ENCODE measurements at places on chromosomes 13 and 19. TPM values are rescaled to one million over a fixed set of nuclear protein-coding genes. Genes with fewer than 3 reads are reported as not detected.
A peak's percentile ranks its signal among the peaks of the same experiment; 100 is the strongest.

SIGLEC8 gene
- total RNA-seq: not detected

PLK5 gene
- 0.17 TPM for total RNA-seq

C1QTNF9 gene
- total RNA-seq: 2.3 TPM

IGLON5 gene
- total RNA-seq: not detected

SHANK1 gene
- 0.28 TPM for total RNA-seq

DNA sequence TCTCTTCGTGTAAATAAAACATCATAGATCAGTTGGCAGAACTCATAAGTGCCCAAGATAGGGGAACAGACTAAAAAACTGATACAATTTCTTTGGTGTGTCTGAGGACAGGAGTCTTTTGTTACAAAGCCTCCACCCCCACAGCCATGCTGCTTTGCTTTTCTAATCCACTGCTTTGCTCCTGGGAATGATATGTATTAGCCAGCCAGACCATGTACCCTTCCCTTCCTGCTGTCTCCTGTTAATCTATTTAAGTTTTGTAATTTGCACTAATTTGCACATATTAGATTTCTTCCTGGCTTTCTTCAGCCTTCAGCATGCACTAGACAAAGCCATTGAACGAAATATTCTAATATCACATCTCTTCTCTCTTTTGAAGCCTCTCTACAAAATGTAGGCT, 130.5 kb downstream of the MAB21L1 start:
- H3K4me3 ChIP-seq: no peak overlapping the region
- H3K36me3 ChIP-seq: no peaks in the 10 kb centered on the region
- no peak for DNase-seq
- H3K27ac ChIP-seq: no peak overlapping the region
- peaks cover 11% of the 10 kb centered on the region for H3K4me1 ChIP-seq
- H3K27me3 ChIP-seq: no peaks in the 10 kb centered on the region

DNA sequence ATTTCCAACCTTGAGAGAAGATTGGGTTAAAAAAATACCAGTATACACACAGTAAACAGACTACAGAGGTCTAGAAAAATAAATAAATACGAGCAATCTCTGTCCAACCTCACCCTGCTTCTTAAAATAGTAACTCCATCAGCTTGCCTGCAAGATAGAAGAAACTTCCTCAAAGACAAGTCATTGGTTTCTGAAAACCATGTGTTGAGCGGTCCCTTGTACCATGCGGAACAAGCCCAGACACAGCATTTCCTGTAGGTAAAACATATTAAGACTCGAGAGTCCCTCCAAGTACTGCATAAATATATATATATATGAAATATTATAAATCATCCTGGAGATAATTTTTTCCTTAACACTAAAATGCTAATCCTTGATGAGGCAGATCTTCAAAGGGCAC, 157.4 kb downstream of the MZT1 start:
- no peak overlapping the region for H3K27ac ChIP-seq
- no peak for DNase-seq
- H3K4me3 ChIP-seq: no peak overlapping the region
- H3K36me3 ChIP-seq: no peaks in the 10 kb centered on the region
- no peaks in the 10 kb centered on the region for H3K27me3 ChIP-seq

DNA sequence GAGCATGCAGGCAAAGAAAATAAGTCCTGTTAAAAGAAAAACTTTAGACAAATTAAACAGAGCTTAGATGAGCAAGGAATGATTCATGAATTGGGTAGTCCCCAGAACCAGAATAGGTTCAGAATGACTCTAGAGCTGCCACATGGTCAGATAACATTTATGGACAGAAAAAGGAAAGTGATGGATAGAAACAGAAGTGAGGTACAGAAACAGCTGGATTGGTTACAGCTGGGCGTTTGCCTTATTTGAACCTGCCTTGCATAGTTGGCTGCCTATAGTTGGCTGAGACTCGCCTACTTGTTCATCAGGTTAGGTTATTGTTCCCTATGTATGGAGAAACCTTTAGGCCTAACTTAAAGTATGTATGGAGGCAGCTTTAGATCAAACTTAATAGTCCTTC, 35.4 kb downstream of the WDFY2 start:
- no peak for DNase-seq
- H3K4me1 ChIP-seq: peaks cover 13% of the 10 kb centered on the region
- H3K27me3 ChIP-seq: no peaks in the 10 kb centered on the region
- no peaks in the 10 kb centered on the region for H3K36me3 ChIP-seq
- H3K4me3 ChIP-seq: no peak overlapping the region

GRCh38 chr13:79531542-79532254, 50.7 kb downstream of the NDFIP2 start:
- H3K27ac ChIP-seq: no peak overlapping the region
- no peaks in the 10 kb centered on the region for H3K4me1 ChIP-seq
- H3K36me3 ChIP-seq: no peaks in the 10 kb centered on the region
- no peaks in the 10 kb centered on the region for H3K27me3 ChIP-seq
- no peak overlapping the region for H3K4me3 ChIP-seq

- H3K27ac ChIP-seq: no peak overlapping the region
- no peak overlapping the region for H3K4me3 ChIP-seq
- DNase-seq: no peak
- H3K27me3 ChIP-seq: no peaks in the 10 kb centered on the region
Measured at GRCh38 chr13:114310956-114311355, 3.3 kb upstream of the CHAMP1 start.

DNA sequence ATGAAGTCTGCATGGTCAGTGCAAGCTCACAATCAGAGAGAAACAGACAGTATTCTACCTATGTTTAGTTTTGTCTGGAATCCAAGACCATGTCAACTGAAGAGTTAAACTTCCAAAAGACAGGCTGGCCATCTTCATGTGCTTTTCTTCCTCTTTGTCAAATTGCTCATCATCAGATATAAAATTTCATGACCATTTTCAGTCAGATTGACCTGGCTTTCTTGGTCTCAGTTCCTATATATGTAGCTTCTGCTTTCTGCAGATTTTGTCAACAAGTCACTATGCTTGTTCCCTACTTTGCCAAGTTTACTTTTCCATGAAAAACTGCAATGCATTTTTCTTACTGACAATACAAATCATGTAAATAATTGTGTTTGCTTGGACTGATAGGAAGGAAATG, 13.9 kb downstream of the SLC46A3 start:
- H3K27ac ChIP-seq: no peak overlapping the region
- peaks cover 5% of the 10 kb centered on the region for H3K36me3 ChIP-seq
- no peaks in the 10 kb centered on the region for H3K4me1 ChIP-seq

DNA sequence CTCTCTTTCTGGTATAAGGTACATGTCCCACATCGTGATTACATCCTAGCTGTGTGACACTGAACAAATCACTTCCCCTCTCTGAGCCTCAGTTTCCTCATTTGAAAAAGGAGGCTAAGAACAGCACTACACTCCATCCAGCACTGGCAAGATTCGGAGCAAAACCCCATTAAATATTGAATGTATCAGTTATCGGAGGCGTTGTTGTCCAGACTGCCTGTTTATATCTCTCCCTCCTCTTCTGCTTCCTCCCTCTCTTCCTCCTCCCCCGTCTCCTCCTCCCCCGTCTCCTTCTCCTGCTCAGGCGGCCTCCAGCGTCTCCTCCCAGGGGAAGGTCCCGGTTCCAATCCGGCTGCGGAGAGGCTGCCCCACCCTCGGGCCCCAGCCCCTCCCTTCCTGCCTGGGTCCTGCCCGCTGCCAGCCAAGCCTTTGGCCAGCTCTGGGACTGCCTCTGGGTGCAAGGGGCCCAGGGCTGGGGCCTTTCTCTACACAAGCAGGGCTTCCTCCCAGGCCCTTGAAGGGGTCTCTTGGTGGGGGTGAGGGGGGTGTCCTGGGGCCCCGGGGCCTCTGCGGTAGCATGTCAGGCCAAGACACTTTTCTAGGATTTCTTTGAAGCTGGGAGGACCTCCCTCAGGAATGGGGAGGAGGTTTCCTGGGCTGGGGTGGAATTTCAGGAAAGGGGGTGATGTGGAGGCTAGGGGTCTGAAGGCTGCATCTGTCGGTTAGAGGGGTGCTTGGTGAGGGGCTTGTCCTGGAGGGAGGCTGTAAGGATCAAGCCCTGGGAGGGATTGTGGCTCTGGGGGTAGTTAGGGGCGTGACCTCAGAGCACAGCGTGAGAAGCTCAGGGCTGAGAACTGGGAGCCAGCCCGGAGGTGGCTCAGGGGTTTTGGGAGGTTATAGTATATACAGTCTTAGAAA, 1.9 kb downstream of the RRAS start:
- peak overlapping the region; percentile 99 for H3K27ac ChIP-seq
- peak overlapping the region; percentile 18 for H3K4me3 ChIP-seq
- peak; percentile 92 for DNase-seq
- H3K27me3 ChIP-seq: no peaks in the 10 kb centered on the region

GRCh38 chr13:41596190-41596589, 138.8 kb downstream of the RGCC start:
- H3K36me3 ChIP-seq: no peaks in the 10 kb centered on the region
- H3K27ac ChIP-seq: no peak overlapping the region
- H3K27me3 ChIP-seq: no peaks in the 10 kb centered on the region
- H3K4me1 ChIP-seq: peaks cover 14% of the 10 kb centered on the region

GRCh38 chr19:542173-542866, 1.5 kb upstream of the GZMM start:
- no peak overlapping the region for H3K4me3 ChIP-seq
- no peaks in the 10 kb centered on the region for H3K4me1 ChIP-seq
- H3K27ac ChIP-seq: no peak overlapping the region
- H3K36me3 ChIP-seq: no peaks in the 10 kb centered on the region
- no peak for DNase-seq
- H3K27me3 ChIP-seq: no peaks in the 10 kb centered on the region

- H3K27me3 ChIP-seq: no peaks in the 10 kb centered on the region
- no peak overlapping the region for H3K4me3 ChIP-seq
- no peaks in the 10 kb centered on the region for H3K4me1 ChIP-seq
- DNase-seq: no peak
Measured at GRCh38 chr13:109200556-109200955, 571.1 kb downstream of the MYO16 start.

- H3K4me1 ChIP-seq: no peaks in the 10 kb centered on the region
- no peak overlapping the region for H3K27ac ChIP-seq
- no peaks in the 10 kb centered on the region for H3K27me3 ChIP-seq
- DNase-seq: no peak
Measured at GRCh38 chr19:11749751-11750150, 11.0 kb upstream of the ZNF823 start.

- H3K27ac ChIP-seq: no peak overlapping the region
- H3K4me1 ChIP-seq: no peaks in the 10 kb centered on the region
- H3K27me3 ChIP-seq: no peaks in the 10 kb centered on the region
- no peaks in the 10 kb centered on the region for H3K36me3 ChIP-seq
Measured at GRCh38 chr19:7857727-7858108, 16.5 kb downstream of the PRR36 start.

GRCh38 chr19:55258476-55258827, 365 bp downstream of the PPP6R1 start:
- H3K27me3 ChIP-seq: no peaks in the 10 kb centered on the region
- DNase-seq: no peak
- peak overlapping the region; percentile 92 for H3K4me3 ChIP-seq
- H3K4me1 ChIP-seq: peaks cover 4% of the 10 kb centered on the region
- no peaks in the 10 kb centered on the region for H3K36me3 ChIP-seq
- peak overlapping the region; percentile 96 for H3K27ac ChIP-seq

DNA sequence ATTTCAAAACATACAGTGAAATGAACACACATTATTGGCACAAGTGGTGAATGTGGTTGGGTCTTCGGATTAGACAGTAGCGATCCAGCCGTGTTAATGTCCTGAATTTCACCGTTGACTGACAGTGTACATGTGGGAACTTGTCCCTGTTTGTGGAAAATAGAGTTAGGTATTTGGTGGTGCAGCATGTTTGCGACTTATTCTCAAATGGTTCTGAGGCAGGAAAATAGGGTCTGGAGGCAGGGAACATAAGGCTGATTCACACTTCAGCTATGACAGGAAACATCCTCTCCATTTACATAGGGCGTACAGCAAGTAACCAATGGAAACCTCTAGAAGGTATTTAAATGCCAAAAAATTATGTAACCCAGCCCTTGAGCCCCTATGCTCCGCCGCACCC, 4.2 kb downstream of the LGALS7B start:
- no peak overlapping the region for H3K27ac ChIP-seq
- no peaks in the 10 kb centered on the region for H3K4me1 ChIP-seq
- no peaks in the 10 kb centered on the region for H3K36me3 ChIP-seq
- no peak for DNase-seq

GRCh38 chr19:45403781-45404556, 900 bp downstream of the PPP1R13L start:
- H3K27me3 ChIP-seq: no peaks in the 10 kb centered on the region
- peaks cover 3% of the 10 kb centered on the region for H3K36me3 ChIP-seq
- H3K4me1 ChIP-seq: peaks cover 24% of the 10 kb centered on the region
- H3K27ac ChIP-seq: peak overlapping the region; percentile 97

- peak; percentile 94 for DNase-seq
- no peaks in the 10 kb centered on the region for H3K36me3 ChIP-seq
- H3K4me3 ChIP-seq: peak within 1 kb of the TSS; percentile 68
- H3K27ac ChIP-seq: peak within 1 kb of the TSS; percentile 78
Measured at GRCh38 chr19:12052497-12053169, at the start of gene ZNF878. Gene ZNF878, minus strand, starts transcription at chr19:12052961. Its CDS starts 160 bp downstream, at chr19:12052801.

DNA sequence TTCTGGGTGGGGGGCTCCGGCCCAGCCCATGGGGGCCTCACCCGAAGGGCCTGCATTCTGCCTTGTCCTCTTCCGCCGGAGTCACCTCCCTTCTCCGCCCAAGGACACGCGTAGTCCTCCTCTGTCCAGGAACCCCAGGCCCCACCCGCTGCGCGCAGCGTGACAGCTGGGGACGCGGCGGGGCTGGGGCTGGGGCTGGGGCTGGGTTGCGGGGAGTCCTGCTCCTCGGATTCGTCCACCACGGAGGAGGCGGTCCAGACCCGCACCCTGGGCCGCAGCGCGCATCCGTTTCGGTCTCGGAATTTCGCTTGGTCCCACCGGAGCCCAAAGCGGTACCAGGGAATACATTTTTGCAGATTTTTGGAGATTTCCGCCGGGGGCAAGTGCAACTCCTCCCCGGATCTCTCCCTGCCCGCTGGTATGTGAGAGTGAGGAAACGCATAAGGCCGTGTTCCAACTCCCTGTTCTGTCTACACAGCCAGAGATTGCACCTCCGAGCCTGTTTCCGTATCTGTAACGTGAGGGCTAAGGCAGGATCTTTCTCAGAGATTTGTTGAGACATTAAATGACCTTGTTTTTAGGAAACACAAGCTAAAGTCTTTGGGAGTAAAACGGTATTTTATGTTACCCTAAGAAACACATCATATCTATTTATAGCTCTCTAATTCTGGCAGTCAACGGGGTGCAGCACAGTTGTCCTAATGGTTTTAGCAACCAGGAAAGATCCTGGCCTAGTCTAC, at the start of gene COX7A1:
TSS of gene COX7A1 (minus strand) at position 96 of the 740 bp plus-strand sequence. CDS start at position 56, 40 bp downstream.
- H3K27me3 ChIP-seq: no peaks in the 10 kb centered on the region
- peaks cover 26% of the 10 kb centered on the region for H3K4me1 ChIP-seq
- peaks cover 18% of the 10 kb centered on the region for H3K36me3 ChIP-seq

GRCh38 chr13:107865318-107865575, 350.1 kb downstream of the LIG4 start:
- no peak overlapping the region for H3K4me3 ChIP-seq
- H3K36me3 ChIP-seq: no peaks in the 10 kb centered on the region
- DNase-seq: no peak
- H3K4me1 ChIP-seq: peaks cover 19% of the 10 kb centered on the region
- no peak overlapping the region for H3K27ac ChIP-seq
- peaks cover 19% of the 10 kb centered on the region for H3K27me3 ChIP-seq

DNA sequence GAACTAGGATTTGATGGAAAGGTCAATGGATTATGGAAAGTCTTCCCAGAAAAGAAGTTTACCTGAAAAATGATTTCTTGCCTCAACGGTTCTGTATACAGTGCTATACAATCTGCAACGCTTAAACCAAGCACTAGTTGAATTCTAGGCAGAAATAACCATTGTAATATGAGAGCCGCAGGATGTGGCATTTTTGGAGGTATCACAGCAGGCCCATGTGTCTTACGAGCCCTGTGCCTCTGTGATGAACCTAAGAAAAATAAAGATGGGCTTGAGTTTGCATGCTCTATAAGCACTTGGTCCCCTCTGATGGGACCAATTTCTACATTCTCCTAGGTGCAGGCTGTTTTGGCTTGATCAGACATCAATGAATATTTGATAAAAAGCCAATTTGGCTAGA, 78.7 kb upstream of the RFC3 start:
- H3K36me3 ChIP-seq: no peaks in the 10 kb centered on the region
- DNase-seq: no peak
- no peak overlapping the region for H3K4me3 ChIP-seq
- no peaks in the 10 kb centered on the region for H3K27me3 ChIP-seq
- H3K4me1 ChIP-seq: peaks cover 3% of the 10 kb centered on the region

All from heart left ventricle (tissue), 16 donors.